Testis (tissue), 5 donors: ENCODE measurements at places on chromosomes 6 and 20. TPM values are rescaled to one million over a fixed set of nuclear protein-coding genes. Genes with fewer than 3 reads are reported as not detected.

Gene SLC22A1
- 0.90 TPM for polyA plus RNA-seq

Gene ENPP3
- polyA plus RNA-seq = 3.3 TPM

Gene CFB
- 38.6 TPM for polyA plus RNA-seq

Gene ADGRF5
- 13.1 TPM for polyA plus RNA-seq

GRCh38 chr6:16776394-16777017 is 15.2 kb upstream of the ATXN1 start:
- DNase-seq = peak; percentile 65

- no peak for DNase-seq
Observed at GRCh38 chr20:26276554-26277210, 580.0 kb upstream of the ZNF337 start.

GRCh38 chr6:105607636-105608621 is 205.0 kb upstream of the PREP start:
- DNase-seq = no peak

- peak; percentile 86 for DNase-seq
Observed at GRCh38 chr20:25040438-25040831, 17.5 kb downstream of the ACSS1 start.

GRCh38 chr6:6678185-6678671 is 89.7 kb downstream of the LY86 start:
- DNase-seq = no peak

GRCh38 chr6:158030380-158031300 is 49.0 kb downstream of the SYNJ2 start:
- no peak for DNase-seq

DNA sequence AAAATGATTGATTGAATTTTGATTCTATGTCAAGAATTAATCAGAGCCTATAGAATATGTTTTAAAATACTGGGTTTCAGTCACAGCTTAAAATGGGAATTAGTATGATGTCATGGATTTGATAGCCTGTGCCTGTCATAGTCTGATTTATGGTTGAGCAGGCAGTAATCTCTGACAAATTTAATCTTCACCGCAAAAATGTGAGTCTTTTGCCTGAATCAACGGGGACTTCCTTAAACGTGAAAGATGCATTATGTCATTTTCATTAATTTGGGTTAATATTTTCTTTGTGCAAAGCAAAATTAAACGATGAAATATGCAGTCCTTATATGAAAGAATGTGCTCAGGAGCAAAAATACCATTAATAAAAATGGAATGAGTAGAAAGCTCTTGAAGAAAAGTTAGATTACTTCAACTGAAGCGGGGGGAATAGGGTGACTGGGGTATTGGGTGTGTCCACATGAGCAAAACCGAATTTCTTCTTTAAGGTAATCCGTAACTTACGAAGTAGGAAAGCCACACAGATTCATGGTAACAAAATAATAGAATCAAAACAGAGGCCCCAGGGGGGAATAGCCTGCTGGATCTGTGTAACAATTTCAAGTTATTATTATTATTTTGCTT is 339.6 kb upstream of the NOX3 start:
- DNase-seq = no peak

- DNase-seq = no peak
Observed at GRCh38 chr20:45857882-45858216, 435 bp downstream of the ZSWIM3 start.

- DNase-seq = no peak
Observed at GRCh38 chr6:36662827-36663256, 15.7 kb upstream of the CDKN1A start.

GRCh38 chr6:132703936-132704335 is 9.9 kb downstream of the VNN1 start:
- DNase-seq = no peak

DNA sequence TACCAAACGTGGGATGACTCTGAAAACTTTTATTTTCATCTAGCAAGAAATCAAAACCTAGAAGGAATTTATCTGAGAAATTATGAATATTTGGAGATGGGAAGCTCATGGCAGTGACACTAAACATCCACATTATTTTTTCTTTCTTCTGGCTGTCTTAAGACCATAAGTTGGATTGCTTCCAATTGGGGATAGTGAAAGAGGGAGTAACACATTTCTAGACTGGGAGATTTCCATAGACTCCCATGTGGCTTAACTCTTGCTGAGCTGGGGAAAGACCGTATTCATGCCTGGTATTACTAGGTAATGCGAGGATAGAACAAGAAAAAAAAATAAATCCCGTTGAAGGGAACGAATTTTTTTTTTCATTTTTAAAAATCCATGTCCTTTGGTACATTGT is 120.0 kb downstream of the UTRN start:
- DNase-seq = no peak

DNA sequence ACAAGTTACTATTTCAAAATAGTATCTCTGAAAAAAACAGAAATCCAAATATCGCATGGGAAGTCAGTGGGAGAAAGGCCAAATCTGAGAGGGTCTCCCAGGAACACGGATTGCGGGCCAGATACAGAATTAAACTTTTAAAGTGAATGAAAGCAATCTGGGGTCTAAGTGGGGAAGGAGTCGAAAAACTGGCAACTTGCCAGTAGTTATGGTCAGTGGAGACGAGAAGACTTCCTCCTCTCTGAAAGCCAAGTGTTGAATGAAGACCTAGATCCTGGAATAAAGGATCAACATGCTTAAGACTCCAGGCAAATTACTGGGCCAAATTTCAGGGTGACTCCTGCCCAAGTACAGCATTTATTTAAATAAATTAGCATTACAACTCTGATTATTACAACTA is 123.6 kb downstream of the BFSP1 start:
- no peak for DNase-seq

- DNase-seq = no peak
Observed at GRCh38 chr6:125827788-125828320, 37.1 kb downstream of the NCOA7 start.

- DNase-seq = no peak
Observed at GRCh38 chr20:50341880-50342637, 151.4 kb downstream of the CEBPB start.
